ENCODE measurements at places on chromosomes 6 and 20. TPM values are rescaled to one million over a fixed set of nuclear protein-coding genes. Genes with fewer than 3 reads are reported as not detected.

The COL21A1 gene
- total RNA-seq: 0.41 TPM

GRCh38 chr20:41750137-41750536 is 132.0 kb upstream of the CHD6 start:
- no peak for DNase-seq

The EPHA7 gene
- 5.6 TPM for total RNA-seq

- DNase-seq: no peak
Observed at GRCh38 chr20:17825252-17825959, 125.6 kb downstream of the BANF2 start.
